ENCODE measurements at places on chromosomes 1 and 21.

DNA sequence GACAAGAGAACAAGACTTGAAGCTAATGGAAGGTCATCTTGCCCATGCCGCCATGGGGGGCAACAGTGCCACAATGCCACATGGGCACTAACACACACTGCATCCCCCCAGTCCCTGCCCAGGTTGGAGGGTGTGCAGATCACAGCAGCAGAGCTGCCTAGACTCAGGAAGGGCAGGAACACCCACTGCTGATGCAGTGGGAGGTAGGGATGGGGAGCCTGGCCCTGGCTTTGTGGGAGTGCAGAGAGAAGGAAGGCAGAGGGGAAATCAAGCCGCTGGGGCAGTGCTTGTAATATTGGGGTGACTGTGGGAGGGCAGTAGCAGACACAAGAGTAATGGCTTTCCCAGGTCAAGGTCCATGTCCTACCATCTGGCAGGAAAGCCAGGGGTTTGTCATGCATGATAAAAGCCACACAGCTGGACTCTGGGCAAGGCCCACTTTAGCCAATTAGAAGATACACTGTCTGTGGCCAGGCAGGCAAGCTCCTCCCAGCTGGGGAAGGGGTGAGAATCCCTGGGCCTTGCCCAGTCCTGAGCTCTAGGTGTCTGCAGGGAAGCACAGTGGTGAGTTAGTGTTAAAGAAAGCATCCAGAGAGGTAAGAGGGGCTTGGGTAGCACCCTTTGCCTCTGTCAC is 25.4 kb upstream of the MEF2D start:
- no peak for DNase-seq

DNA sequence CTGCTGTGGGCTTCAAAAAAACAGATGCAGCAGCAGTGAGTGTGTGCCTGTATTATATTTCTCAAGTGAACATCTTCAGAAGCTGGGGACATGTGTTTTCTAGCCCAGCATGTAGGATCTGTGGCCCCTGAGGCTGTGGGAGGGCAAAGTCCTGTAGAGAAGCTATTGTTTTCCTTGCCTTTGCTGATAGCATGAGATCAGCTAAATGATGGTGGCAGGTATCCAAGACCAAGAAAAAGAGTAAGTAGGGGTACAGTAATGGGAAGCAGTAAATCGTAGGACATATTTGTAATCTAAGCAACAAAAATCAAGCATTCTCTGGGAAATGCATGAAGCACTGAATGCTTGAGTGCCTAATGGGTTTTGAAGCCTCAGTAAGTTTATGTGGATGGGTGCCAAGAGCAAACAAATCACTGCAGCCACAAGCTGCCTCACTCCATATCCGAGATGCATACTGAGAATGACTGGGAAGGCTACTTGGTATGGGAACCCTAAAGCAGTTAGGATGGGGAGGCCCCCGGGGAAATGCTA is 98.3 kb downstream of the CD58 start:
- no peak for DNase-seq

GRCh38 chr1:40171036-40171435 is 9.8 kb downstream of the RLF start:
- DNase-seq = no peak

DNA sequence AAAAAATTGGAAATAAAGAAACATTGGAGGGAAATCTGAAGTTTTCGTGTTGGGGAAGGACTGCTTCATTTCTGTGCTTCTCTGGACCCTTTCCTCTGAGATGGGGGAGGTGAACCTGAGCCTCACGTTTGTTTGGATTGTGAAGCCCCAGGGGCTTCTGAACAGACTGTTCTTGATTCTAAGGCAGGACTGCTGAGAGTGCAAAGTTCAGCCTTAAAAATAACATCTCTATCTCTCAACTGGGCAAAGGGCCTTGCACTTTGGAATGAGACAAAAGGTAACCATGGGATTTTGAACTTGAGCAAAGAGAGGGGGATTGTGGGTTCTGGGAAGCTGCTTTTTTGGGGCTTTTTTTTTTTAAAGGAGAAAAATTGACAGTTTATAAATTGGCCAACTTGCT is 45.0 kb downstream of the GPR88 start:
- no peak for DNase-seq

DNA sequence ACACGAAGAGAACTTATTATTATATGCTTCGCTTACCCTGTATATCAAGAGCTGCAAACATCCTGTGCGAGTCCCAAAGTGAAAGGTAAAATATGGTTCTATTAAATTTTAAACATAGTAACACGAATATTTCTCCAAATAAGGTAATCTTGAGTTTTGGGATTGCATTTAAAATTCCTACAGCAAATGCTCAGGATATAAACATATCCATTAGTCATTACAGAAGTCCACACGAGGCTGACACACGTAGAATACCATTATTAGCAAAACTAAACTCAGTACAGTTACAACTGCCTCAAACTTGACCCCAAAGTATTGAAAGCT is 282 bp upstream of the LYPLAL1 start:
- no peak for DNase-seq

- DNase-seq = no peak
These were observed 1409.4 kb downstream of the MRPL39 start for GRCh38 chr21:24197923-24198322.

- DNase-seq = no peak
These were observed 457.2 kb upstream of the PBX1 start for GRCh38 chr1:164101802-164102201.

GRCh38 chr1:109624201-109625010 is 4.8 kb downstream of the AMPD2 start:
- DNase-seq = no peak

- no peak for DNase-seq
These were observed 6.2 kb upstream of the KCNA10 start for GRCh38 chr1:110525249-110525595.
